ENCODE measurements at places on chromosomes 6 and 20.
A peak's percentile ranks its signal among the peaks of the same experiment; 100 is the strongest.

- DNase-seq: no peak
These were observed 11.8 kb upstream of the SCAF8 start for GRCh38 chr6:154721460-154721859.

GRCh38 chr6:73400656-73401055 is 6.0 kb downstream of the DDX43 start:
- DNase-seq: no peak

- DNase-seq: peak; percentile 69
These were observed 647 bp downstream of the AK9 start for GRCh38 chr6:109690373-109690736.

GRCh38 chr6:17281497-17282481 is 628 bp downstream of the RBM24 start:
- DNase-seq: no peak

DNA sequence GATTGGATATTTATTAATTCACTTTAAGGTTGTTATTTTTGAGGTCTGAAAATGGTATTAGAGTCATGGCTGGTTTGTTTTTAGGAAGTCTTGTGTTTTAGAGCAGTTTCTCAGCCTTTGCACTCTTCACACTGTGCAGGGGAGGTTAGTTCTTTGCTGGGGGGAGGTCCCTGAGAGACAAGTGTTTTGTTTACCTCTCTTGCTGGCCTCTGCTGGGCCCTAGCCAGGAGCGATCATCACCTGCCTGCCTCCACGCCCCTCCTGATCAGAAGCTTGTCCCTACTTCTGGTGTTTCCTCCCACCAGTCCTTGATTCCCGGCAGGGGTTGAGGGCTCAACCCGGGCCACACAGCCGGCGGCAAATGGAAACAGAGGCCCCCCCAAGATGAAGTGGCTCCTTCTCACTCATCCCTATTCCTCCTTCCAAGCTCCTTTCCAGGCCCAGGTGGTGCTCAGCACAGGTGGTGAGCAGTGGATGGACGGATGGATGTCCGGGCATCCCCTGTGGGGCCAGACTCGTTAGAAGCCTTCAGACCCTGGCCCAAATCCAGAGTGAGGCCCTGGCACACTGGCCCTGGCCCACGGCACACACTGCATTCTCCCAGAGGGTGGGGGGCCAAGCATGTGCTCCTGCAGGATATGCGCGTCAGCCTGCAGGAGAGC is 51.3 kb downstream of the GRM4 start:
- no peak for DNase-seq

DNA sequence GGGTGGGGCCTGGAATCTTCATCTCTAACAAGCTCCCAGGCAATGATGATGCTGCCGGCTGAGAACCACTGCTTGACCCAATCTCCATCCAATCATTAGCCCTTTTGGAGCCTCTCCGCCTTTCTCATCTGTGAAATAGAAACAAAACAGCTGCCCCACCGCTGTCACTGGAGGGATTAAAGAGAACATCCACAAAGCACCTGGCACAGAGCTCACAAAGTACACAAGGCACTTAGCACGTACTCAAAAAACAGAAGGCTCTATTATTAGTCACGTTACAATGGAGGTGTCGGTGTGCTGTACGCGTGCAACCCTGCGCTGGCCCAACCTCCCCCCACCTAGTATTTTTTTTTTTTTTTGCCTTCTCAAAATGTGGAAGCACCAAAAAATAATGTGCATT is 213.5 kb upstream of the ARID1B start:
- DNase-seq: no peak

GRCh38 chr6:143348531-143348930 is 102.0 kb downstream of the ADAT2 start:
- DNase-seq: no peak

- no peak for DNase-seq
These were observed 16.9 kb downstream of the CAP2 start for GRCh38 chr6:17410281-17410680.

DNA sequence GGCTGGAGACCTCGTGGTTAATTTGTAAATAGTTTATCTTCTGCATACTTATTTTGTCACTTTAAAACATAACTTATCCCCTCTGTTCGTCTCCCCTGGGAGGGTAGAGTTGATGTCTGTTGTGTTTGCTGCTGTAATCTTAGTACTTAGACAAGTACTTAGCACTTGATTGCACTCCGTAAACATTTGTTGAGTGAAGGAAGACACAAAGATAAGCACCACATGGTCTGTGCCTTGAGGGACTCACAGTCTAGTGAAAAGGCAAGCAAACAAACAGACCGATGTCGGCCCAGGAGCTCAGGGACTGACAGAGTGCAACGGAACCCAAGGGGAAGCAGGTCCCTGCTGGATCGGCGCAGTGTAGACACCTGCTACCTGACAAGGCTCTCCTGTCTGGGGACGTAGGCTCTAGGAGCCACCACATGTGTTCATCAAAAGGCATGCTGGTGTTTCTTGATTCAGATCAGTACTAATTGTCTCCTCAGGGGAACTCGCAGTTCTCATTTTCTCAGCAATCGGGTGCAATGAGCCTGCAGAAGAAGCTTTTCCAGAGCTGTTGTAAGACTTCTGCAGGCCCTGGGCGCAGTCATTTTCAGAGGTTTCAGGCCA is 31.4 kb downstream of the EDN3 start:
- DNase-seq: no peak

DNA sequence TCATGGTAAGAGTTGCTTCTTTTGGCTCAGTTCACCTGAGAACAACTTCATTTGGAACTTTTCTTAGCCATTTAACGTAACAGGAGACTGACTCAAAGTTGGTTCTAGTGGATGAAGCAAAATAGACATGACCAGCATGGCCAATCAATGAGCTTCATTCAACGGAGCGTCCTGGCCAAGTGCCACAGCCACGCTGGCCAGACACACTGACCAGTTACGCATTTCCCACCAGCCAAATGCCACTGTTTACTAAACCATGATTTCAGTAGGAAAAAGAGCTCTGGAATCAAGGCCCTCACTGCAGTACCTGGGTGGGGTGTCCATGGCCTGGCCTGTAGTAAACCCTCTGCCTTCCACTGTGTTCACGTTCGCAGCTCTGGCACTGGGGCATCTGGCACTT is 80.4 kb downstream of the POPDC3 start:
- no peak for DNase-seq

GRCh38 chr20:63651942-63652191 is 1.4 kb downstream of the STMN3 start:
- DNase-seq: no peak

DNA sequence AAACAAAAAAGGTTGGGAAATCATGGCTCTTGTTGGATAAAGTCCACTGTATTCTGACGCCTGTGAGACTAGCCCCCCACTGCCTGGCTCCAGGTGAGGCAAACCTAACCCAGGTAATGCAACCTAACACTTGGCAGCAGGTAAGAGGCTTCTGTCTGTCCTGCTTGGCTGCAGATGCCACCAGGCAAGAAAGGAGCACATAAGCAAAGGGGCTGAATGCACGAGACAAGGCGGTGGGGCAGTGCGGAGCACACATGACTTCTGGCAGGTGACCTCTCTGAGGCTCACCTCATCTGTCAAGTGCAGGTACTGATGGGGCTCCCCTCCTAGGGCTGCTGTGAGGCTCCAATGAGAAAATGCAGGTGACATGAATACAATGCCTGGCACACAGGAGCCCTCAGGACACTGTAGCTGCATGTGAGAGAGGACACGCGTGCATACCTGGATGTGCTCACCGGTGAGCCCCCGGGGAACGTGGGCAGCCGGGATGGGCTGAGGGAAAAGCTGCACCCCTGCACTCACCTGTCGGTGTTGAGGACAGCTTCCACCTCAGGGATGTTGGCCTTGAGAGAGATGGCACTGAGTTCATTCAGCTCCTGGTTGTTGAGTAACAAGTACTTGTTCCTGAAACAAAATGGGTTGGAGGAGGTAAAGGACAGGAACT is 54.1 kb downstream of the MYH7B start:
- DNase-seq: no peak

GRCh38 chr6:147449405-147450161 is 58.9 kb upstream of the SAMD5 start:
- DNase-seq: no peak

Data from natural killer cell treated with Interleukin-12 subunit alpha and Interleukin-12 subunit beta and Interleukin-15 and Interleukin-18, amount 100 ng/mL, for 72 hours (primary cell).